ENCODE measurements at places on chromosomes 5 and 9.

GRCh38 chr5:14174230-14174636 lies 31.1 kb downstream of the TRIO start:
- DNase-seq = no peak

- DNase-seq = no peak
Measured at GRCh38 chr9:129322022-129322621, 144.1 kb upstream of the IER5L start.

DNA sequence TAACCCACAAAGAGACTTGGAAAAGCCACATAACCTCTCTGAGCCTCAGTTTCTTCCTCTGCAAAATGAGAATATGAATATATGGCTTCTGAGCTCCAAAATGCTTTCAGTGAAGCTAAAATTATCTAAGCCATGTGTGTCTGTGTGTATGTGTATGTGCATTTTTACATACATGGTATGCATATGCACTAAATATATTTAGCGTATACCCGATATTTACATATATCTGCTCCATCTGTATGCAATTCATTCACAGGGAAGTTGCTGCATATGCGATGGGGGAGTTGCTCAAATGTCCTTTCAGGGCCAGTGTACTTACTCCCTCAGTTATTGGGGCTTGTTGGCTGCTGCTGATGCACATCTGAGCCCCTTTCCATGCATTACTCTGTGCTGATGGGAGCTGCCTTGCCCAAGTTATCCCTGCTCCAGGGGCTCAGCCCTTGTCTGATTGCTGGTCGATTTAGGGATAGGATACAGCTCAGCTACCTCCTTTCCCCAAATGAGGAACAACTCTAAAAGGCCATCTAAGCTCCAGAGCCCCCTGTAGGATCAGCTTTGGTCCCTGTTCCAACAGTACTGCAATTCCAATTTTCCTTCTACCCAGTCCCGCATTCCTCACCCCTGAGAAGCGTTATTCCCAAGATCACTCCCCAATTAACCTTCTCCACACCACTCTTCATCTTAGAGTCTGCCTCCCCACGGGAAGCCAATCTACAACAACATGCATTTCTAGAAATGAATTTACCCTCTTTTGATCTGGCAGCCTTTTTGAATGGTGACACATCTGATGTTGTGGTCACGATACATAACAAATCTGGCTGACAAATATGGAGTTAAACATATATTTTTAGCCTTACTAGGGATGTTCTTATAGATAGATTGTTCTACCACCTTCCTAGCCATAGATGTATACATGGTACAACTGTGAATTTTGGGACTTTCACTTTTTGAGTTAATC lies 15.9 kb downstream of the RHOBTB3 start:
- no peak for DNase-seq

DNA sequence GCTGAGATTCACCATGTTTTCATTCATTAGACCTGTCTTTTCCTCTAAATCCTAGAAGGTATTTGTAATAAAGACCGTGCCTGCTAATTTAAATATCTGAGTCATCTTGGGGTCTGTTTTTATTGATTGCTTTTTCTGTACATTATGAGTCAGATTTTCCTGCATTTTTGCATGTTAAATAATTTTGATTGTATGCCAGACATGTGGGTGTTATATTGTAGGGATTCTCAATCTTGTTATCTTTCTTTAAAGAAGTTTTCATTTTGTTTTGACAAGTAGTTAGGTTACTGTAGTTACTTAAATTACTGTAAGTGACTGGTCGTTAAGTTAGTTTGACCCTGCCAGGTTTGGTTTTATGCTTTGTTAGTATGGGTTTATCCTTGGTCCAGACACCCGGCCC lies 35.1 kb downstream of the EXOSC2 start:
- no peak for DNase-seq

GRCh38 chr9:117343427-117343826 lies 71.4 kb downstream of the ASTN2 start:
- DNase-seq = no peak

Data from MM.1S (cell line).